ENCODE measurements at places on chromosomes 1 and 21.

- DNase-seq, result no peak
Observed at GRCh38 chr1:160068225-160068624, 1.7 kb downstream of the KCNJ10 start.

GRCh38 chr1:188022661-188023060, 1193.9 kb downstream of the PLA2G4A start:
- DNase-seq, result no peak

GRCh38 chr1:52253421-52253820, 111.5 kb downstream of the ZFYVE9 start:
- DNase-seq, result no peak

DNA sequence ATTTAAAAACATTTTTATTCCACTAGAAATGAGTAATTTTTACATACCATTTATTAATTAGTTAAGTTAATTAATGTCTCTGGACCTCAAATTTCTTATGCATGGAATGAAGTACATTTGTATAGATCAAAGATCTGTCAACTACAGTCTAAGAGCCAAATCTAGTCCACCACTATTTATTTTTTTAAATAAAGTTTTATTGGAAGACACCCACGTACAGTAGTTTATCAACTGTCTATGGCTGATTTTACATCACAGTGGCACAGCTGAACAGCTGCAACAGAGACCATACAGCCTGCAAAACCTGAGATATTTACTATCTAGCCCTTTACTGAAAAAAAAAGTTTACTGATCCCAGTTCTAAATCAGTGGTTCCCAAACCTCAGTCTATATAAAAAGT, 188.6 kb upstream of the HP1BP3 start:
- no peak for DNase-seq

DNA sequence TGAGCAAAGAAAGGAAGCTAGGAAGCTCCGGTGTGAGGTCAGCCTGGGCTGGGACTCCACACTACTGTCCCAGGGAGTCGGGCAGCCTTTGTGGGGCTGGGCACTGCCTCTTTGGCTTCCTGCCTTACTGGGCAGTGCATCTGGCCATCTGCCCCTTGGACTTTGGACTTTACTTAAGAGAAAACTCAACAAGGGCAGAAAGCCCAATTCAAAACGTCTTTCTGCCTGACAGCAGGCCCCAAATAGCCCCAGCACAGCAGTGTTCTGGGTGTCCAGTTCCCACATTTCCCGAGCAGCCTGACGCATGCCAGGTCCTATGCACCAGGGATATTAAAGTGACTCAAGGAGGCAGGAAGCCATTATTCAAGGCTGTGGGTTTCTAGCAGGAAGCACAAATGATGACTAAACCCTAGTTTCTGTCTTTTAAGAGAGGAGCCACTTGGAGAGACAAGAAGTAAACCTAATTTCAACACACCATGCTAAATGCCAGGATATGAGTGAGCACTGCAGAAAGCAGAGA, 37.9 kb upstream of the EDEM3 start:
- DNase-seq, result no peak

Measured in NCI-H187 treated with DMSO at 0.1 percent for 48 hours (cell line).